ENCODE measurements at places on chromosomes 7 and 10.
A peak's percentile ranks its signal among the peaks of the same experiment; 100 is the strongest.

GRCh38 chr10:110724937-110725336, 80.8 kb downstream of the RBM20 start:
- no peak for DNase-seq

DNA sequence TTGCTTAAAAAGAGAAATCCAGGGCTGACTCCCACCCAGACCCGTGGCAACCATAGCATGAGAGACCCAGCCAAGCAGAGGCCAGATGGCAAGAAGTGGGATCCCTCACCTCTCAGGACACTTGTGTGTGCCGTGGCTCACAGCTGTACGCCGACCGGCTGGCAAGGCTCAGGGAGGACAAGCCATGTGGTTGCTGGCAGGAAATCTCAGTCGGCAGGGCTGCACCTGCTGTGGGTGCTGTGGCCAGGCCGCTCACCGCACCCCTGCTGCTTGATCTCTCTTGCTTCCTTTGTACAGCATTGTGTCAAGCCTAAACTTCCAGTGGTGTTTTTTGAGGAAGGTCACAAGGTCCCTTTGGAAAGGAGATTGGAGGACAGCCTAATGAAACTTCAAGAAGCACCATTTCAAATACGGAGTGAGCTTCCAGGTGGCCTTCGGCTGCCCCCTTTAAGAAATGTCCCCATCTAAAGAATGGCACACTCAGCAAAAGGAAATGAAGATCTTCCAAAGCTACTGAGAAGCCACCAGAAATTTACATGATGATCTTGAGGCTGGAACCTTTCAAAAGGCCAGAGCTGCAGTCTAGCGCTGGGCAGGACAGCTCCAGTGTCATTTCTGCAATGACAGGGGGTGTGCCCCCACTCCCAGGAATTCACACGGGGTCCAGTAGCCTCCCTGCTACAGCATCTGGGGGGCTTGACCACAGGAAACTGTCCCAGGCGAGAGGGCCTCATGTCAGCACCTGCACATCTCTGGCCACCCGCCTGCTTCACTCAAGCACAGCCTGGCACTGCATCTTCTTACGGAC, 409.0 kb upstream of the MGMT start:
- DNase-seq: no peak

DNA sequence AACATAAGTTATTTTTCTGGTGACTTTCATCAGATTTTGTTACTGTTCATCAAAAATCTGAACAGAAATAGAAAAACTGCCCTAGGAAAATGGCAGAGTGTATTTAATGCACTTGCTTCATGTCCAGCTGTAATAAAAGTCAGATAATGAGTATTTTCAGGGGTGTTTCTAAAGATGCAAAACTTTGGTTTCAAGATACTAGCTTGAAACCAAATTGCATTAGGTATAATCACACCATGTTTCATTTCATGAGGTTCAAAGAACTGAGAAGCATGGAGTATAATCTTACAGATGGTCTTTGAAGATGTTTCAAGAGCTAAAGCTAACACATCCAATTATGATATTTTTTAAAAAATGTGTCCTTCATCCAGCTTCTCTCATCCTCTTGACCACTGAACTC, 128.9 kb downstream of the NRCAM start:
- no peak for DNase-seq

- DNase-seq: no peak
Measured at GRCh38 chr7:40795607-40796006, 660.8 kb downstream of the SUGCT start.

DNA sequence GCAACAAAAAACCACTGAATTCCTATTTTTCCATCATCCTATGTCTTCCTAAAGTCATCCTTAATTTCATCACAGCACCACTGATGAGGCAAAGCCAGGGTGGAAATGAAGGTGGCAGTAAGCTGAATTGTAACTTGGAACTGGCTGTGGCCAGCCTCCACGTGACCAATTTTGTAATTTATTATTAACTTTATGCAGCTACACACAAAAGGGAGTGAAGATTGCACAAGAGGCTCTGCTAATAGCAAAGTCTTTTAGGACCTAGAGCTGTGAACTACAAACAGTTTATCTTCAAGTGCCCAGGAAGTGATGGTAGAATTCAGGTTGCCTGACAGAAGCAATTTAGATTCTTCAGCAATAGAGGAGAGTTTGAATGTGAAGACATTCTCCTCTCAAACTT, 176.4 kb downstream of the CCDC71L start:
- peak; percentile 18 for DNase-seq

Data from LHCN-M2 (cell line).